Kasumi-1 (cell line): ENCODE measurements at places on chromosomes 16 and 17.

- DNase-seq: no peak
Measured at GRCh38 chr17:56597495-56597990, 4.0 kb downstream of the NOG start.

- no peak for DNase-seq
Measured at GRCh38 chr17:63735691-63736090, 5.9 kb downstream of the STRADA start.

GRCh38 chr16:84062734-84063640, 20.4 kb upstream of the SLC38A8 start:
- DNase-seq: peak; percentile 70

DNA sequence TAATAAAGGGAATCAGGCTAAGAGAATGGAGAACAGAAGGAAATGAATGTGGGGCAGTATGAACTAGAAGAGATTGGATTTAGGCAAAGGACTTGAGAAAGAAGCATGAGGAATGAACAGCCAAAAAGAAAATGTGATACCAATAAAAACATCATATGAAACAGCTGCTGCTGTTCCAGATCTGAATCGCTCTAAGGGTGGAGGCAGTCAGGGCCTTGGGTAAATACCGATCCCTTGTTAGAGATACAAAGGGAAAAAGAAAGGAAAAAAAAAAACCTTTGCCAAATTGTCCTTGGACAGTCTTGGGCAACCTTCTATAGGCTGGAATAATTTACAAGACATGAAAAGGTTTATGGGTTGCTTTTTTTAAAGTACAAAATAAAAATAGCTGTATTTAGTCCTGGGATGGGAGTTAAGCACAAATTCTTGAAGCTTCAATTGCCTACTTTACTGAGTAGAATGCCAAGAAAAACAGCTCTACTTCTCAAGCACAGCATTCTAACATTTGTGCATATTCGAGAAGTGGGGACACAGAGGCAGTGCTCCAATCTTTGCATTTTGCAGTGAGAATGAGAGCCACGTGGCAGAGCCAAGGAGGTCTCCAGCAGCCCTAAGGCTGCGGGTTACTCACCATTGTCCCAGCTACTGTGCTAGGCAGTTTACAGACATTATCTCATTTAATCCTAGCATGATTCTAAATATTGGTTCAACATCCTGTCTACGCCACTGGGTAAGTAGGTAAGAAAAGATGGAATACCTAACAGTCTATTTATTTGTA, 43.3 kb upstream of the PSMD7 start:
- DNase-seq: no peak

- no peak for DNase-seq
Measured at GRCh38 chr16:63403792-63404191, 1367.6 kb upstream of the CDH8 start.

DNA sequence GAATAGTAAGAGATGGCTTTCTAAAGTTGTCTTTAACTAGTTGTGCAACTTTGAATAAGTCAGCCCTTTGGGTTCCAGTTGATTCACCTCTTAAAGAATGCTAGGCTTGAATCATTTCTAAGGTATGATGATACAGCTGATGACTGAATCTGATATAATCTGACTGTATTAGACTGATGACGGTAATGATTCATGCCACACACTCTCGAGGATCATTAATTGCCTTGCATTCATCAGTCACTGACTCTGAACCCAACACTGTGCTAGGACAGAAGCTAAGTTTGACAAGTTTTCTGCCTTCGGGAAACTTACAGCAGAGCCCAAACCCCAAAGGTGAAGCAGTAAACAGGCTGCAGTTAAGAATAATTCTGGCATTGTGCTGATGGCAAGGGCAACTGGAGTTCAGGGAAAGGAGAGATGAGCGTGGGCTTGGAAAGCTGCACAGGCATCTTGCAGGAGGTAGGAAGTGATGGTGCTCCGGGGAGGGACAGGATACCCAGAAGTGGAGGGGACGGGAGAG, 25.8 kb downstream of the ASIC2 start:
- DNase-seq: no peak

GRCh38 chr17:8223356-8224126, 13.2 kb upstream of the AURKB start:
- DNase-seq: peak; percentile 66

- no peak for DNase-seq
Measured at GRCh38 chr17:74435775-74436359, 4.0 kb downstream of the GPRC5C start.

DNA sequence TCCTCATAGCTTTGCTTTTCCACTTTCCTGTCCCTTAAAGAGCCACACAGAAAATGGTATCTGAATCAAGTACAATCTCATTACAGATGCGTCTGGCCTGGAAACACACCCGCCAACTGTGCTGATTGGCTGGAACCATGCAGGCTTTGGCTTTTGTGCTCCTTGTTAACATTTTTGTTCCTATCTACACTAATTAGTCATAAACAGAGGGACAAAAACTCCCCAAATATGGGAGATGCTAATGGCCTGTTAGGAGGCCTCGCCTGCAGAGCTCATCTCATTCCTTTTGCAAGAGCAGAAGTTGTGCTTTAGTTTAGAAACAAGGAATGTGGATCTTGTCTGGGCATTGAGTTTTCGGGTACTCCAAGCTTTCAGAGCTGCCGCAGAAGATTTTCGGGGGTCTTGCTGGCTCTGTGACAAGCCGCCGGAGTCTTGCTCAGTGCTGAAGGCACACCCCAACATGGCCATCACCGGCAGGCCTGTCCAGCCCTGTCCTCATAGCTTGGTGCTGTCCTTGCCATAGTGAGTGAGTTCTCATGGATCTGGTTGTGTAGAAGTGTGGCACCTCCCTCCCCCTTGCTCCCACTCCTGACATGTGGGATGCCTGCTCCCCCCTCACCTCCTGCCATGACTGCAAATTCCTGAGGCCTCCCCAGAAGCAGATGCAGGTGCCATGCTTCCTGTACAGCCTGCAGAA, 69.8 kb downstream of the METRNL start:
- no peak for DNase-seq

DNA sequence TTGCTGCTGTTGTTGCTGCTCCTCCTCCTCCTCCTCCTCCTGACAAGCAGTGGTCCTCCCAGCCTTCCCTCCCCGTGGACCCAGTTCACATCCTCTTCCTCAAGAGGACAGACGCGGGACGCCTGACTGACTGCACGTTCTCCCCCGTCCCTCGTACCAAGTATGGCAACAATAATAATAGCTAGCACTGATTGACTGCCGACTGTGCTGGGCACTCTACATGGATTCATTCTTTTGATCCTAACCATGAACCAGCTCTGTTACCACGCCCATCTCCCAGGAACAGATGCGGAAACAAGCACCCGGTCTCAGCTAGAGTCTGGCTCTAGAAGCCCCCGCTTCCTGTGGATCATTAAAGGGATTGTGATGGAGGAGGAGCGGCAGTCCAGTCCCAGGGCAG, 78.0 kb downstream of the GNAO1 start:
- no peak for DNase-seq

DNA sequence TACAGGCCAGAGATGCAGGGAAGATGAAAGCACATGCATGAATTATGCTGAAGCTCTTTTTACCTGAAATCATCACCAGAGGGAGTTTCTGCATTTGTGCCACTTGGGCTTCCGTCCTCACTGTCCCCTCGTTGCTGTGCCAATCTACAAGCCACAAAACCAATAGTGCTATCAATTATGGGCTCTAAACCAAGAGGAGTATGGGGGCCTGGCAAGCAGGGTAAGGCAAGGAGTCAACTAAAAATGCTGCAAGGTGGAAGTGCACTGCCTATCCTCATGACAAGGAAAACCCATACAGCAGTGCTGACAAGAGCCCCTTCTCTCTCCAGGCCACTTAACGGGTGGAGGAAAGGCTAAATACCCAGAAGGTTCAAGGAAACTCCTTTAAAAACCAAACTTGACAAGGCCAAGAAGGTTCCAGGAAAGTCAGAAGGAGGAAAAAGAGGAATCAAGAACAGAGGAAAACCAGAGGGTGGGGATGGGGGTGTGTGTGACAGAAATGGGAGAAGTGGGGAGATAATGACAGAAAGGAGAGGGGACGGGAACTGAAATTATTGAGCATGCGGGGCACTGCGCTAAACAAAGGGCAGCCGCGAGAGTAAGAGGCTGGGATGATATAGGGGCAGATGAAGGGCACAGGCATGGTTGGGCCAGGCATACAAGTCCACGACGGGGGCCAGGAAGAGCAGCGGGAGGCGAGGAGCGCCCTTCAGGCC, 674 bp downstream of the C17orf75 start:
- DNase-seq: peak; percentile 56

GRCh38 chr17:73794336-73794735, 150.1 kb upstream of the SDK2 start:
- no peak for DNase-seq

- DNase-seq: peak; percentile 8
Measured at GRCh38 chr16:24689128-24689527, 40.3 kb upstream of the TNRC6A start.

DNA sequence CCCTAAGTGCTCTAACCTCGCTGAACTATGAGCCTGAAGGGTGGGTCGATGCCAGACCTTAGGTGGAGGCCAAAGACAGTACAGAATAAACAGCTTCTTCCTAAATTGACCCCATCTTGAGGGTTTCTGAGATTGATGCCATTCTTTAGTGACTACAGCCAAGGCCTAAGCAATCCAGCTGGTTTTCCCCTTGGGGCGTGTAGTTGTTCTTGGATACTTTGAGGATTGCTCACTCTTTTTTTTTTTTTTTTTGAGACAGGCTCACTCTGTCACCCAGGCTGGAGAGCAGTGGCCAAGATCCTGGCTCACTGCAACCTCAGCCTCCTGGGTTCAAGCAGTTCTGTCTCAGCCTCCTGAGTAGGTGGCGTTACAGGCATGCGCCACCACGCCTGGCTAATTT, 2.0 kb downstream of the OVCA2 start:
- DNase-seq: no peak

DNA sequence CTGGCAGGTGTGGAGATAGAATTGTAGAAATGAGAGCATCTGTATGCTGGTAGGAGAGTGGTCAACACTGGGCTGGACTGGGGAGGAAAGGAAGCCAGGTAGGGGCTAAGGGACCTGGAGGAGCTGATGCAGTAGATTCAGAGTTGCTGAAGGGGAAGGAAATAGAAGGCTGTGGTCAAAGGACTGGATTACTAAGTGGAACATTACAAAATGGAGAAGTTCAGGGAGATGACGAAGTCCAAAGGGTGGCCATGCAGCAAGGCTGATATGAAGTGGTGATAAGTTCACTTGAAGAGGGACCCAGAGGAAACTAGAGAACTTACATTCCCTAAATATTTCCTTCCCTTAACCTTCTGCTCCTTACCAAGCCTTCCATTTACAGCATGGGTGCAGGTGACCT, 8.6 kb upstream of the CCL2 start:
- DNase-seq: peak; percentile 89

- DNase-seq: no peak
Measured at GRCh38 chr17:30477774-30478115, 537 bp downstream of the GOSR1 start.
